Globus pallidus (tissue), 1 donor: ENCODE measurements at places on chromosomes 4 and X.
A peak's percentile ranks its signal among the peaks of the same experiment; 100 is the strongest.

DNA sequence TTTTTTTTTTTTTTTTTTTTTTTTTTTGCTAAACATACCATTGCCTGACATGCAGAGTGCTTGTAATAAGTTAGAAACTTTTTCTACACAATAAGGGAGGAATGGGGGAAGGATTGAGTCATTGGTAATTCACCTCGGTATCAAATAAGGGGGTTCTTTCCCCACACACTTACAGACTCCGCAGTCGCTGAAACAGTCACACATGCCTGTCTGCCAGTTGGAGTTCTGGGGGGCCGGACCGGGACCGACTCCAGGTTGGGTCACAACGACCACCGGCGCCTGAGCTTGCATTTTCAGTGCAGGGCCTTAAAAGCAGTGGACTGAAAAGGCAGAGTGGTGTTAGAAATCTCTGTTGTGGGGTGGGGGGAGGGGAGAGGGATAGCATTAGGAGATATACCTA is 6.9 kb downstream of the PLAC8 start:
- no peak for DNase-seq

DNA sequence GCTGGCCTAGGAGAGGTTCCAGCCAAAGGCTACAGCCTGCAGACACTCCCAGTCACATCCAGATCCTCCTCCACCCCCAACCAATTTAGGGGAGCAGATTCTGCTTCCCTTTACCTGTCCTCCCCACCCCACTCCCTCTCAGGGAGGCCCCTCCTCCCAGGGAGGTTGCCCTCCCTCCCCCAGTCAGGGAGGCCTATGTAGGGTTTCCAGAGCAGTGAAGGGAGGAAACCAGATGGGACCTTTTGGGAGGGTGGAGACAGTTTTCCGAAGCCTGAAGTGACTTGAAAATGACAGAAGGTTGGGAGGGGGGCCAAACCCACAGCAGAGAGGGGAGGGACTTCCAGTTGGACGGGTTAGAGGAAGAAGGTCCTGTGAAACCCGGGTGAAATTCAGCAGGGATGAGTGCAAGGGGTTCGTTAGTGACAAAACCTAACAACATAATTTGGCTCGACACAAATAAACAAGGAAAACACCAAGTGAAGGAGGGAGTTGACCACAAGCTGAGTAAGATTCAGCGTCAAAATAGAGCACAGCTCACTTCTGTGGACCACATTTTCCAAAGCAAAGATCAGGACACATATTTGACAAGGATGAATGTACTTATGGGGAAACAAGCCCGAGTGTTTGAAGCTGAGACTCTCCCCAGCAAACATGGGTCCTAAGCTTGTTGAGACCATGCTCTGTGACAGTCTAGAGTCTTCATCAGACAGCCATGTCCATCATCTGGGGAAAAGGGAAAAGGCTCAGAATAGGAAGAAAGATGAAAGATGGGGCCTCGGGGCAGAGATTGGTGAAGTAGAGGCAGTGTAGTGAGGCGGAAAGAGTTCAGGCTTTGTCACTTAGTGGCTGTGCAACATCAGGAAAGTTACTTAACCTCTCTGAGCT is 46.4 kb downstream of the PRPS1 start:
- no peak for DNase-seq

DNA sequence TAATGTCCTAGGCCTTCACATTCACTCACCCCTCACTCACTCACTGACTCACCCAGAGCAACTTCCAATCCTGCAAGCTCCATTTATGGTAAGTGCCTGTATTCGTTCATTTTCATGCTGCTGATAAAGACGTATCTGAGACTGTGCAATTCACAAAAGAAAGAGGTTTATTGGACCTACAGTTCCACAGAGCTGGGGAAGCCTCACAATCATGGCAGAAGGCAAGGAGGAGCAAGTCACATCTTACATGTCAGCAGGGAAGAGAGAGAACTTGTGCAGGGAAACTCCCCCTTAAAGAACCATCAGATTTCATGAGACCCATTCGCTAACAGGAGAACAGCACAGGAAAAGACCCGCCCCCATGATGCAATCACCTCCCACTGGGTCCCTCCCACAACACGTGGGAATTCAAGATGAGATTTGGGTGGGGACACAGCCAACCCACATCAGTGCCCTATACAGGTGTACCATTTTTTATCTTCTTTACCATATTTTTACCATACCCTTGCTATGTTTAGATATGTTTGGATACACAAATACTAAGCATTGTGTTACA is 18.2 kb upstream of the TLR1 start:
- DNase-seq = no peak

- DNase-seq = no peak
Measured at GRCh38 chr4:175871774-175872405, 59.8 kb upstream of the GPM6A start.

- DNase-seq = no peak
Measured at GRCh38 chr4:113637823-113638561, 123.5 kb downstream of the CAMK2D start.

DNA sequence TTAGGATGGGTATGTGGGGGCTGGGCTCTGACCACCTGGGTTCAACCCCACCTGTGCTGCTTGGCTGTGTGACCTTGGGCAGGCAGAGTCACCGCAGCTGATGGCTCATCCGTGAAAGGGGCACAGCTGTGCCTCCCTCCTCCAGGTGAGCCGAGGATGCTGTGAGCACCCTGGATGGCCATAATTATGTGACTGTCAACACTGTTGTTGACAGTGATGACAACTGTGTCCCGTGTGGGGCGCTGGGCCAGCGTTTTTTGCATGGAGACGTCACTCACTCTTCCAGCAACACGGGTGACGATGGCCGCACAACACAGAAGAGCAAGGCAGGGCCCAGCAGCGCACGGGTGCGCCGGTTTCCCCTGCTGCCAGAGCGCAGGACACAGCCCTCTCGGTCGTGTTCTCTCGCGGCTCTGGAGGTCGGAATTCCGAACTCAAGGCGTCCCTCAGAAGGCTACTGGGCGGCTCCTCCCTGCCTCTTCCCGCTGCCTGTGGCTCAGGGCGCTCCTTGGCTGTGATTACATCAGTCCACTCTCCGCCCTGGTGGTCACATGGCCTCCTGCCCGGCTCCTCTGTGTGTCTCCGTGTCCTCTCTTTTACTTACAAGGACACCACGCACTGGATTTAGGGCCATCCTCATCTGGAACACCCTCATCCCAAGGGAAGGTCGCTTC is 1.3 kb downstream of the SH3TC1 start:
- peak; percentile 51 for DNase-seq

DNA sequence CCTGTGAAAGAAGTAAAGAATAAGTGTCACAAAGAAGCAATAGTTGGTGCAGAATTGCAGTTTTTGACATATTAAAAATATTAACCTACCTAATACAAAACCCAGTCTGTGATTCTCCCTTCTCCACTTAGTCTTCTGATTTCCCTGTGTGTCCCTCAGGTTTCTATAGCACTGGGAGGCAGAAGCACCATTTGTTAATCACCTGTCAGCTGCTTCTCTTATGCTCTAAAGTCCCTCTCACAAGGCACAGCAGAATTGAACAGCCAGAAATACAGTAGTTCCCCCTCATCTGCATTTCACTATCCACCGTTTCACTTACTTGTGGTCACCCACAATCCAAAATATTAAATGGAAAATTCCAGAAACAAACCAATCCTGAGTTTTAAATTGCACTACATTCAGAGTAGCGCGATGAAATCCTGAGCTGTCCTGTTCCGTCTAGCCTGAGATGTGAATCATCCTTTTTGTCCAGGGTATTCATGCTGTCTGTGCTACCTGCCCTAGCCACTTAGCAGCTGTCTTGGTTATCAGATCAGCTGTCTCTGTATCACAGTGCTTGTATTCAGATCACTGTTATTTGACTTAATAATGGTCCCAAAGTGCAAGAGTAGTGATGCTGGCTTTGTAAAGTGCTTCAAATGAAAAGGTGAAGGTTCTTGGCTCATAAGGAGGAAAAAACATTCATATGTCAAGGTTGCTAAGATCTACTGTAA is 984.1 kb upstream of the GRID2 start:
- no peak for DNase-seq

- no peak for DNase-seq
Measured at GRCh38 chr4:104625706-104626105, 131.0 kb upstream of the CXXC4 start.

- DNase-seq = peak; percentile 56
Measured at GRCh38 chrX:118823263-118824172, at the start of gene ZCCHC12. ZCCHC12 (plus strand) TSS chrX:118823824; CDS start chrX:118825245, 1,421 bp downstream.

DNA sequence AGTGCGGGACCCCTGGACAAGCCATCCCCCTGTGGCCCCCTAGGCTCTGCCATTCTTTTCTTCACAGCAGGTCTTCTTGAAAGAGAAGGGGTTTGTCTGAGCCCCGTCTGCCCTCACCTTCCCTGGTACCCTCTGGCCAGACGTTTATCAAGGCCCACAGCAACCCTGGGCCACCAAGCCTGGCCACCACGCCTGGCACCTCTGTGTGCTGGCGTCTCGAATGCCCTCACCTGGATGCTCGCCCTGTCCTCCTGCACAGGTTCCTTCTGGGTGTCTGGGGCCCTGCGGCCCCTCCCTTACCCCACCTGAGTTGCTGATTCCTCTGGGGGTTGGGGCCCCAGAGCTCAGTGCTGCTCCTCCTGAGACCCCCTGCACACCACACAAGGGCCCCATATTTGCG is 25.1 kb downstream of the ADRA2C start:
- DNase-seq = no peak

DNA sequence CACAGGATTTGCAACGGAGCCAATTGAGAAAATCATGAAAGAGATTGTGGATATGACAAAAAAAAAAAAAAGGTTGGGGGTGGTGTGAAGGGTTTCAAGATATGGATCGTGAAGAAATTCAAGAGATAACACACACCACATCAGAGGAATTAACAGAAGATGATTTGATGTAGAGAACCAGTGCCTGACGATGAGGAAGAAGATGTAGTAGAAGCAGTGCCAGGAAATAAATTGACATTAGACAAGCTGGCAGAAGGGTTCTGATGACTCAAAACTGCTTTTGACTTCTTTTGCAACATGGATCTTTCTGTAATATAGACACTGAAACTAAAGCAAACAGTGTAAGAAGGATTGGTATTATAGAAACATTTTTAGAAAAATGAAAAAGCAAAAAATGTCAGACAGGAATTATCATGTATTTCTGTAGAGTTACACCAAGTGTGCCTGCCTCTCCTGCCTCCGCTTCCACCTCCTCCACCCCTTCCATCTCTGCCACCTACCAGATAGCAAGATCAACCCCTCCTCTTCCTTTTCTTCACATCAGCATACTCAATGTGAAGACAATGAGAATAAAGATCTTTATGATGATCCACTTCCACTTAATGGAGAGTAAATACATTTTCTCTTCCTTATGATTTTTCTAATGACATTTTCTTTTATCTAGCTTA is 127.5 kb upstream of the OTUD4 start:
- DNase-seq = no peak

DNA sequence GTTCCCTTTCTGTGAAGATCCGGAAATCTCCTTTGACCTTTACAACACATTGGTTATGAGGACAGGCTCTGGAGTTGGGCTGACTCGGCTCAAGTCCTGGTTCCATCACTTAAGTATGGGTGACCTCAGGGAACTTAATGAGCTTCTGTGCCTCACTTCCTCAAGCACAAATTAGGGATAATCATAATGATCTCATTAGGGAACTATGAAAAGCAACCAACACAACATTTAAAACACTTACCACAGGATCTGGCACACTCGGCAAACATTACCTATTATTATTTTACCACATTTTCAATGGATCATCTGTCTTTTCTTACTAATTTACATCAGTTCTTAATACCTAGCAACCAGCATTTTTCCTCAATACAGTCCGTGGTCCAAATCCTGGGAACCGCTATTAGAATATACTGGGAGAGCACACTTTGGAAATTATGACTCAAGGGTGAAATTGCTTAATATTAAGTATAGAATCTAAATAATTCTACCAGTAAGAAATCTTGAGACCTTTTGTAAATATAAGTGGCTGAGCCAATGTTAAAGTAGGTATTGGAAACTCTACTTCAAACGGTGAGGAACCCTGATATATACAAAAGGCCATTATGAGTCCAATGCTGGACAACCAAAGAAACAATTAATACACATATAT is 19.6 kb downstream of the ADGRA3 start:
- no peak for DNase-seq

GRCh38 chrX:29870608-29871007 is 344.8 kb upstream of the MAGEB2 start:
- no peak for DNase-seq

GRCh38 chr4:105755375-105755774 is 46.8 kb downstream of the GSTCD start:
- DNase-seq = no peak

DNA sequence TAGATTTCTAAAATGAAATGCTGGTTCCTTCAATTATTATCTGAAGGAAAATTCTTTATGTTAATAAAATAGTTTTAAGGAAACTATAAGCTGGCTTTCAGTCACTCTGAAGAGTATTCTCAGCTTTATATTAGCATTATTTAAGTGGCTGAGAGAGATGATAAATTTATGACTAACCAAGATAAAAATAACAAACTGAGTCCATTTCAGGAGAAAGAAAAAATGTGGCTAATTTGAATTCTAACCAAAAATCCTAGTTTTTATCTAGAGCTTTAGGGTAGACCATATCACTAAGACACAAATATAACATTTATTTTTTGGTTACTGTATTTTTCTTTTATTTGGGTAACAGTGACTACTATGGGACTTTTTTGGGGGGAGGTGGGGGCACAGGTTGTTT is 59.4 kb upstream of the NAP1L5 start:
- no peak for DNase-seq
